Astrocyte (in vitro differentiated cells and primary cell): ENCODE measurements at places on chromosomes 7 and 10. TPM values are rescaled to one million over a fixed set of nuclear protein-coding genes. Genes with fewer than 3 reads are reported as not detected.

Gene ARHGAP22
- total RNA-seq, result 4.7 and 6.2 TPM in 2 replicates

Gene PRPS1L1
- total RNA-seq, result not detected in 2 replicates

Gene OR9A2
- not detected in 2 replicates for total RNA-seq

Gene OR2A12
- total RNA-seq, result not detected in 2 replicates

Gene FAM13C
- total RNA-seq, result 8.7 and 9.3 TPM in 2 replicates

Gene GIMAP8
- total RNA-seq, result not detected in 2 replicates

Gene SPDYE18
- not detected in 2 replicates for total RNA-seq

Gene ASZ1
- total RNA-seq, result not detected in 2 replicates

Gene DPYSL4
- 25.8 and 26.1 TPM in 2 replicates for total RNA-seq

DNA sequence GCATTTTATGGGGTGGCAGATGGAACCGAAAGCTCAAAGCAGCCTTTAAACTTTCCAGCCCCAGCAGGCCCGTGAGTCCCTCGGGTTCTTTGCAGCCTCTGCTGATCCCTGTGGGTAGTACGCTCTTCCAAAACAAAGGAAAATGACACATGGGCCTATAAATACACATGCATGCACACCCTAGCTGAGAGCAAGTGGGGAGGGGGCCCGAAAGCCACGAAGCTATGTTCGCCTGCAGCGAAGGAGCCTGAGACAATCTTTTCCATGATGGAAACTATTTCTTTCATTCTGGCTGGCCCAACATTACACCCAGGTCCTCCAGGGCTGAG, 32.2 kb downstream of the CALML5 start:
- H3K27ac ChIP-seq, result no peak overlapping the region
- no peaks in the 10 kb centered on the region for H3K36me3 ChIP-seq
- no peak for DNase-seq
- no peak overlapping the region for H3K4me3 ChIP-seq
- H3K27me3 ChIP-seq, result no peaks in the 10 kb centered on the region

GRCh38 chr7:50782375-50783208, at the start of gene GRB10:
GRB10 (minus strand) TSS chr7:50782896; CDS start chr7:50732322, 50,574 bp downstream.
- peaks cover 18% of the 10 kb centered on the region for H3K4me1 ChIP-seq
- peak within 1 kb of the TSS; percentile 46 for H3K4me3 ChIP-seq
- peaks cover 3% of the 10 kb centered on the region for H3K36me3 ChIP-seq
- no peak for DNase-seq
- no peaks in the 10 kb centered on the region for H3K27me3 ChIP-seq

DNA sequence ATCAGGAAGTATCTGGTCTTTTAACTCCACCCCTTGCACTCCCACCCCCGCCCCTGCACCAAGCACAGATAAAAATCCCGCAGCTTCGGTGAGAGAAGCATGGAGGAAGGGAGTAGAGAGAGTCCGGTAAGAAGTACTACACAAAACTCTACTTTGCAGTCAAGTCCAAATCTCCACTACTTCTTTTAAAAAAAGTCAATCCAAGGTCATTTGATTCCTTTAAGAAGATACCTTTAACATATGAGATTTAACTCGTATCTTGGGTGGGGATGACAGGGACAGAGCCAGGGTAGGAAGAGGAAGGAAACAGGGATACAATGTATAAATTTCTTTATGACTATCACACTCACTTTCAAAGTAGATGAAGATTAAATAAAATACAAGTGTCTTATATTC, 132.1 kb downstream of the NRBF2 start:
- peak overlapping the region; percentile 94 for H3K27ac ChIP-seq
- peak; percentile 42 for DNase-seq
- H3K27me3 ChIP-seq, result no peaks in the 10 kb centered on the region
- no peaks in the 10 kb centered on the region for H3K4me1 ChIP-seq
- peak overlapping the region; percentile 82 for H3K4me3 ChIP-seq

DNA sequence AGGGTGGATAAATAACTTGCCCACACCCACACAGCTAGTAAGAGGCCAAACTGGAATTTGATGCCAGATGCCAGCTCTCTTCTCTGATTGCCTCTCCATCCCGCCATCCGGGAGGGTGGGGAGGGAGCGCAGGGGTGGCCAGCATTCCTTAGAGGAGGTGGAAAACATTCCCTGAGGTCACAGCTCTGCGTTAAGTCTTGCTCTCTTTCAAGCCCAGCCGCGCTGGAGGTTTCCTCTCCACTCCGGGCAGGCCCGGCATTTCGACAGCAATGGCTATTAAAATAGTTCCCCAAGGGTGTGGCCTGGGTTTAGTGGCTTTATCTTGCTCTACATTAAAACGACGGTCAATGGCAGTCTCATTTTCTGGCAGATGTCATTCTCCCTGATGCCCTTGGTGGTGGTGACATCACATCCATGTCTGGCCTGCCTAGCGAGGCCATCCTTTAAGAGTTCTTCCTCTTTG, 16.1 kb upstream of the C10orf71 start:
- no peaks in the 10 kb centered on the region for H3K4me1 ChIP-seq
- H3K27me3 ChIP-seq, result peaks cover 4% of the 10 kb centered on the region
- DNase-seq, result no peak

DNA sequence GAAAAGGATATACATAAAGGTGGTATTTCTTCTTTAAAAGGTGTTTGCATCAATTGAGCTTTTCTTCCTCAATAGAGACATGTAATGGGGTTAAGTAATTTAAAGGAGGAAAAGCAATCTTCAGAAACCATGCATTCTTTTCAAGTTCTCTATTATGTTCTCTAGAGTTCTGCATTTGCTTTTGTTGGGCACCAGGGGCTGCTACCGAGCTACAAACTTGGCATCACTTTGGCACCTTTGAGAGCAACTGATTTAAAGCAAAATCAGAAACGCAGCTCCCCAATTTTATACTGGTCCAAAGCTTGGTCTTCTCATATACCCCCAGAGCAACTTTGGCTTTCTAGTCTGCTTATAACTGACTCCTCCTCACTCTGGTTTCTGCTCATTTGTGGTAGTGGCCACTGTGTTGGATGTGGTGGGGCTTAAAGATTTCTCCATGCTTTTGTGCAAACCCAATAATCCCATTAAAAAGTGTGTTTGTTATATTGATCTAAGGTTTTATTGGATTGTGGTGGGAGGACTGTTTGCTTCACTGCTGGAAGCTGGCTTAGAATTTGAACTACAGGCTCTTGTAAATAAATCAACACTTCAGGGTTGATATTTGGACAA, 712.1 kb downstream of the PHTF2 start:
- no peaks in the 10 kb centered on the region for H3K36me3 ChIP-seq
- H3K27ac ChIP-seq, result no peak overlapping the region
- no peaks in the 10 kb centered on the region for H3K4me1 ChIP-seq
- DNase-seq, result peak; percentile 30

GRCh38 chr10:71244431-71245419, 32.4 kb downstream of the UNC5B start:
- H3K27me3 ChIP-seq, result no peaks in the 10 kb centered on the region
- H3K4me1 ChIP-seq, result peaks cover 52% of the 10 kb centered on the region
- no peaks in the 10 kb centered on the region for H3K36me3 ChIP-seq
- peak; percentile 70 for DNase-seq
- no peak overlapping the region for H3K27ac ChIP-seq

GRCh38 chr7:43303740-43304241, 191.3 kb downstream of the HECW1 start:
- H3K27me3 ChIP-seq, result peaks cover 2% of the 10 kb centered on the region
- H3K27ac ChIP-seq, result no peak overlapping the region
- H3K4me1 ChIP-seq, result peaks cover 15% of the 10 kb centered on the region
- H3K36me3 ChIP-seq, result no peaks in the 10 kb centered on the region
- peak; percentile 53 for DNase-seq

GRCh38 chr10:128087146-128087883, 38.9 kb downstream of the MKI67 start:
- H3K4me1 ChIP-seq, result no peaks in the 10 kb centered on the region
- no peaks in the 10 kb centered on the region for H3K36me3 ChIP-seq
- no peak overlapping the region for H3K4me3 ChIP-seq
- H3K27ac ChIP-seq, result no peak overlapping the region
- no peak for DNase-seq

DNA sequence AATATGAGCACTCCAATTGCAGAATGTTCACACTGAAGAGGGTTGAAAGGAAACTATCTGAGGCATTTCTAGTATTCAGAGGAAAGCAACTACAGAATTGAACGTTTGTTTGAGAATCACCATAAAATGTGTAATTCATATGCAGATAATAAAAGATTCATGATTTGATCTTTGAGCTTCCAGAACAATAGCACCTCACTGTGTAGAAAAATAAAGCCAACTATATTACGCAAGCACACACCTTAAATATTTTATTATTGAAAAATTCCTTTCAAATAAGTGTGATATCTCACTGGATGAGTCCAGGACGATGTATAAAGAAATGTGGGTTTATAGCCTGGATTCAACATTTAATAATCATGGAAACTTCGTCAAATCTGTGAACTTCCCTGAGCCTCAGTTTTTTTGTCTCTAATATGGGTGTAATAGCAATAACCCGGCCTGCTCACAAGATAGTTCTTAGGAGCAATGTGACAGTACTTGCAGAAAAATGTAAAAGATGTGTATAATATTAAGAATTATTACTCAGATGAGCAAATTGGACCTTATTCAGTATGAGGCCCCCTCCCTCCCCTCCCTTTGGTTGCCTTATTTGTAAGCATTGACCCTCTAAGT, 11.5 kb upstream of the CAV2 start:
- H3K4me3 ChIP-seq, result no peak overlapping the region
- no peaks in the 10 kb centered on the region for H3K27me3 ChIP-seq
- no peaks in the 10 kb centered on the region for H3K36me3 ChIP-seq
- no peak for DNase-seq
- no peaks in the 10 kb centered on the region for H3K4me1 ChIP-seq

GRCh38 chr10:91198781-91199180, 21.7 kb upstream of the PCGF5 start:
- no peak for DNase-seq
- no peaks in the 10 kb centered on the region for H3K27me3 ChIP-seq
- H3K4me1 ChIP-seq, result peaks cover 7% of the 10 kb centered on the region

GRCh38 chr7:150356265-150356897, 12.2 kb upstream of the REPIN1 start:
- H3K27ac ChIP-seq, result no peak overlapping the region
- H3K4me3 ChIP-seq, result no peak overlapping the region
- peaks cover 2% of the 10 kb centered on the region for H3K4me1 ChIP-seq
- no peaks in the 10 kb centered on the region for H3K36me3 ChIP-seq
- no peak for DNase-seq

- H3K27ac ChIP-seq, result no peak overlapping the region
- H3K27me3 ChIP-seq, result no peaks in the 10 kb centered on the region
- H3K36me3 ChIP-seq, result no peaks in the 10 kb centered on the region
- no peak overlapping the region for H3K4me3 ChIP-seq
These were observed 161.6 kb downstream of the PRKG1 start for GRCh38 chr10:51235865-51236264.

GRCh38 chr7:72234086-72234485, 178.1 kb downstream of the CALN1 start:
- DNase-seq, result no peak
- no peak overlapping the region for H3K4me3 ChIP-seq
- no peaks in the 10 kb centered on the region for H3K4me1 ChIP-seq
- H3K27ac ChIP-seq, result no peak overlapping the region
- H3K27me3 ChIP-seq, result no peaks in the 10 kb centered on the region

GRCh38 chr7:55420530-55420929, 55.4 kb downstream of the LANCL2 start:
- peaks cover under 1% of the 10 kb centered on the region for H3K36me3 ChIP-seq
- no peaks in the 10 kb centered on the region for H3K27me3 ChIP-seq
- DNase-seq, result peak; percentile 63
- H3K4me3 ChIP-seq, result no peak overlapping the region
- no peak overlapping the region for H3K27ac ChIP-seq
- H3K4me1 ChIP-seq, result peaks cover 12% of the 10 kb centered on the region
